Temporal lobe (tissue), 4 donors: ENCODE measurements at places on chromosomes 11 and 22. TPM values are rescaled to one million over a fixed set of nuclear protein-coding genes. Genes with fewer than 3 reads are reported as not detected.

Gene C11orf97
- 0.49 TPM for total RNA-seq

Gene ALG9
- total RNA-seq: 62.4 TPM

Gene SLCO2B1
- total RNA-seq: 10.3 TPM

Gene SNX19
- 44.3 TPM for total RNA-seq

Gene LARGE1
- total RNA-seq: 31.2 TPM

Gene SLC5A1
- total RNA-seq: not detected

Gene MGAT3
- 25.6 TPM for total RNA-seq
